ENCODE measurements at places on chromosomes 1 and 21. TPM values are rescaled to one million over a fixed set of nuclear protein-coding genes. Genes with fewer than 3 reads are reported as not detected.

G0S2 gene
- 3.6 TPM for total RNA-seq

GREM2 gene
- 0.14 TPM for total RNA-seq

ZMYND12 gene
- 0.41 TPM for total RNA-seq

NBPF10 gene
- 0.98 TPM for total RNA-seq

IFI16 gene
- 3.8 TPM for total RNA-seq

SYNJ1 gene
- total RNA-seq: 2.6 TPM

AXDND1 gene
- total RNA-seq: 0.25 TPM

VWA5B1 gene
- not detected for total RNA-seq

SPRR2E gene
- not detected for total RNA-seq

RAB3B gene
- 6.0 TPM for total RNA-seq

ANGPTL3 gene
- total RNA-seq: not detected

PRELP gene
- 0.02 TPM for total RNA-seq

C1orf115 gene
- 6.8 TPM for total RNA-seq

SGIP1 gene
- not detected for total RNA-seq

TLCD4 gene
- total RNA-seq: 12.1 TPM

DNAH14 gene
- total RNA-seq: 13.3 TPM

HMCN1 gene
- 0.01 TPM for total RNA-seq

GBP6 gene
- not detected for total RNA-seq

KCNA3 gene
- total RNA-seq: not detected

LRRC3 gene
- total RNA-seq: 2.1 TPM

SH3GLB1 gene
- 36.5 TPM for total RNA-seq

OBSCN gene
- total RNA-seq: 4.9 TPM

ADAM30 gene
- total RNA-seq: not detected

LRRC8D gene
- total RNA-seq: 30.8 TPM

FCER1G gene
- not detected for total RNA-seq

EXOC8 gene
- 9.1 TPM for total RNA-seq

EGLN1 gene
- 63.1 TPM for total RNA-seq

VTCN1 gene
- 0.06 TPM for total RNA-seq

NES gene
- 1.1 TPM for total RNA-seq

KRTAP12-2 gene
- total RNA-seq: not detected

PRR9 gene
- not detected for total RNA-seq

C2CD4D gene
- not detected for total RNA-seq

OLFML2B gene
- 0.61 TPM for total RNA-seq

ADGRB2 gene
- total RNA-seq: 4.9 TPM

ITLN1 gene
- not detected for total RNA-seq

GJA9 gene
- total RNA-seq: not detected

SPTA1 gene
- not detected for total RNA-seq

DPT gene
- not detected for total RNA-seq

MAEL gene
- total RNA-seq: not detected

TMEM125 gene
- total RNA-seq: not detected

LORICRIN gene
- total RNA-seq: not detected

CFHR4 gene
- not detected for total RNA-seq

SLC45A3 gene
- total RNA-seq: 5.0 TPM

HES2 gene
- 2.6 TPM for total RNA-seq

C1orf226 gene
- 1.2 TPM for total RNA-seq

RPL11 gene
- 1,410 TPM for total RNA-seq

CFHR3 gene
- 0.14 TPM for total RNA-seq

EPS8L3 gene
- 0.52 TPM for total RNA-seq

ATP1A4 gene
- not detected for total RNA-seq

AADACL3 gene
- not detected for total RNA-seq

KRTAP7-1 gene
- total RNA-seq: not detected

S100A2 gene
- total RNA-seq: 20.2 TPM

COL11A1 gene
- total RNA-seq: 1.6 TPM

CD1E gene
- total RNA-seq: not detected

FAM177B gene
- total RNA-seq: not detected

TEX38 gene
- not detected for total RNA-seq

SELL gene
- total RNA-seq: 0.24 TPM
